Activated B cell treated with CpG ODN at 0.5 μM for 24 hours (primary cell): ENCODE measurements at places on chromosomes 5 and 9. TPM values are rescaled to one million over a fixed set of nuclear protein-coding genes. Genes with fewer than 3 reads are reported as not detected.

DNA sequence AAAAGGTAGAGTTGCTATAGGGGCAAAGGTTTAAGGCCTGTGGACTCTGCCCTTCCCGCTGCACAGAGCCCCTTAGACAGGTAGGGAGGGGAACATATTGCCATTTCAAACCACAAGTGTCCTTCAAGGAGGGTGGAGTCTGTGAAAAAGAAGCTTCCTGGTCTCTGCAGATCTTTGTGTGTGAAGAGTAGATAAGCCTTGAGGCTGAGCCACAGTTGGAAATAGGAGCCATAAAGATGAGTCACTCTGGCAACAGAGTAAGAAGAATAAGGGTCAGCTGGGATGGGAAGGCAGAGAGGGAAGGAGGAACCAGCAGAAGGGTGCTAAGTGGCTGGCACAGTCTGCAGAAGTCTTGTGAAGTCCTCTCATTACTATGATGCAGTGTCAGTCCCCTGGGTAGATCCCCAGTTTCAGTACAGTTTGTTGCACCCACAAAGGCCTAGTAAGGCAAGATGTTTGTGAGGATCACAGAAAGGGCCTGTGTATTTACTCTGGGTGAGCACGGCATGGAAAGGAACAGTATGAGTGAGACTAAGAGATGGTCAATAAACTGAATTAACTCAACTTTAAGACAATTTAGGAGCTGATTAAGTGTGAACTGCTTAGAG is 18.1 kb downstream of the GRXCR2 start:
- no peak for DNase-seq

- no peak for DNase-seq
Observed at GRCh38 chr9:91898451-91899218, 51.4 kb downstream of the ROR2 start.

The TEK gene
- not detected in 2 replicates for total RNA-seq

- no peak for DNase-seq
Observed at GRCh38 chr9:127279717-127280285, 15.2 kb downstream of the GARNL3 start.

DNA sequence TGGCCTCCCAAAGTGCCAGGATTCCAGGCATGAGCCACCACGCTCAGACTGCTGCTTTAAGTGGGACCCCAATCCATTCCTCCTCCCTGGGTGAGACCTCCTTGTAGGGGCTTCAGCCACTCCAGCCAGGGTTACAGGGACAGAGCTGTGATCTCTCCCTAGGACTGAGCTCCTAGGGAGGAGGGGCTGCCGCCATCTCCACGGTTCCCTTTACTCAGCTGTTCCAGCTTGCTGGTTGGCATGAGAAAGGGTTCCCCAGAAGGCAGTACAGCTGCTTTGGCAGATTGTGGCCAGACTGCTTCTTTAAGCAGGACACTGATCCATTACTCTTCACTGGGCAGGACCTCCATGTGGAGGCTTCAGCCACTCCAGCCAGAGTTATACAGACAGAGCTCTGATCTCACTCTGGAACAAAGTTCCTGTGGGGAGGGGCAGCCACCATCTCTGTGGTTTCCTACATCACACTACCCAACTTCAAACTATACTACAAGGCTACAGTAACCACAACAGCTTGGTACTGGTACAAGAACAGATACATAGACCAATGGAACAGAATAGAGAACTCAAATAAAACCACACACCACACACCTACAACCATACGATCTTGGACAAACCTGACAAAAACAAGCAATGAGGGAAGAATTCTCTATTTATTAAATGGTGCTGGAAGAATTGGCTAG is 7.2 kb downstream of the INSL6 start:
- DNase-seq, result no peak

DNA sequence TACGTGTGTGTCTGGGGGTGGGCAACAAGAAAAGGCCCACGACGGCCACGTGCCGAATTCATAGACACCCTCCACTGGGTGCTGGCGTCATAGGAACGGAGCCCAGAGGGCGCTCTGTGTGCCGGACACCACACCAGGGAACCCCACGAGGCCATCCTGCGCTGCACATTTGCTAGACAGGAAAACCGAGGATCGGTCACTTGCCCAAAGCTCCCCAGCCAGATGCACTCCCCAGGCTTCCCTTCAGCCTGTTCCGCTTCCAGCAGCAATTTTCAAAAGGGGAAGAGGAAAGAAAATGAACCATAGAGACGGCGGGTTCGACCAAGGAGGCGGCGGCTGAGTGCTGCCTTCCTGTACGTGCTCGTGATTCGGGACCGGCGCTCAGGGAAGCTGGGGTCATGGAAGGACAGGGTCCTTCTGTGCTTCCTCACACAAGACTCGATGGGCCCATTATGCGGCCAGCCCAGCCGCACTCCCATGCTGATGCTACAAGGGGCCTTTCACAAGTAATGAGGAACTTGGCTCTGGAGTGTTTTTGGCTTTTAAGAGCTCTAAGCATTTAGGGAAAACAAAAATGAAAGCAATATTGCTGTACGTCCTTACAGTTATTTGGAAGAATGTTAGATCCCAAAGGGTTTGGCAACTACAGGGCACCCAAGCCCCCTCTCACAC is 124.6 kb upstream of the SARDH start:
- no peak for DNase-seq

- DNase-seq, result no peak
Observed at GRCh38 chr5:173750538-173751265, 134.3 kb upstream of the BOD1 start.

The CMYA5 gene
- total RNA-seq, result 0.11 and 0.17 TPM in 2 replicates

- no peak for DNase-seq
Observed at GRCh38 chr5:107554776-107555424, 115.8 kb downstream of the EFNA5 start.
